ENCODE measurements at places on chromosomes 13 and 19.

DNA sequence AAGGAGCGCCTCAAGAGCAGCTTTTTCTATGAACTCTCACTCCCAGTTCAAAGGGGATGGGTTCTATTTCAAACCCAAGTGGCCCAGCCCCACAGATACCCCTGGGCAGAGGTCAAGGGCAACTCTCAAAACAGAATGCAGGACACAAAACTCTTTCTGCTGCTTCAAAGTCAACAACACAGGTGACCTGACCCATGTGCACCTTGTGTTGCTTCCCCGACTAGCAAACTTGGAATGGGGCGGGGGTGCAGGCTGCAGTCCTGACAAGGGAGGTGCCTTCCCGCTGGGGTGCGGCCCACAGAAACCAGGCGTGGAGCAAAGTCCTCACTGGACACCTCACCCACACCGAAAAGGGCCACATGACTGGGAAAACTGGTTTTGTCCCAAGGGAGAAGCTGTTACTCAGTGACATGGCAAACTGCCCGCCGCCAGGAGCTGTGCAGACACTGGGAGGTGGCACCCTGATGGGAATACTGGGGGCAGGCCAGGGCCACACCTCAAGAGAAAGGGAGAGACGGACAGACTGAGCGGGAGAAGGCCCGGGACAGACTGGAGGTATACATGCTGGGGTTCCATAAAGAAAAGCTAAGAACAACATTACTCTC, 17.4 kb downstream of the ZC3H4 start:
- no peak for DNase-seq

DNA sequence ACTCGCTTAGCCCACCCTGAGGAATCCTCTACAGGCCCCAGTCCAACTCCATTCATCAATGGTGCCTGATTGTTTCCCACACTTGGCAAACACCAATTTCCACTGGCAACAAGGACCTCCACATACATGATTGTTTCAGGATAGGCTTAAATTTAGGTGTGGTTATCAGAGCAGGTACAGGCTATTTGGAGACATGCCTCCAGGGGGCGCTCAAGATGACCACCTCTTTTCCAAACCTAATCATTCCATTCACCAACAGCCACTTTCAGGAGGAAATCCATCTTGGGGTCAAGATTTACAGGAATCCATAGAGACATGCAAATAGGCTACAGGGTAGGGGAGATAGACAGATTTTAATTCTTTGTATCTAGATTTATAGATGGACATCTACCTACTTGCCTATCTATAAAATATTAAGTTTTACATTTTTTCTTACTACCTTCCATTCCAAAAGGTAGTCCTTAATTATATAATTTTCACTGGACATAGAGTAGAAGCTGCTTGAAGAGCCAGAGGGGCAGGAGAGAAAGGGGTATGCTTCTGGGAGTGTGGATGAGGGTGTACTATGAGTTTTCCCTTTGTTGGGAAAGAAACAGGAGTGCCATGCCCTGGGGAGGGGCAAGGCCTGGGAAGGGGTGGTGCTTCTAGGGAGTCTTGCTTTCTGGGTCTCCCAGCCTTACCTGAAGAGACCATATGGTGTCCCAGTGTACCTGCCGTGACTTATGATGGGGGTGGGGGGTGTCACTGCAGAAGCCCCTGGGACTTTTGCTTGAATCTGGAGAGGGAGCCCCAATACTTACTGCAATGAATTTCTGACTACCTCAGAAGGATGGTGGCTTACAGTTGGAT, 14.1 kb upstream of the PCDH8 start:
- DNase-seq = no peak

- DNase-seq = peak; percentile 73
These were observed at the start of gene ZNF677 for GRCh38 chr19:53254411-53255341. ZNF677 (minus strand) TSS chr19:53254873; CDS start chr19:53251550, 3,323 bp downstream.

- DNase-seq = peak; percentile 90
These were observed 10.0 kb downstream of the ARHGAP45 start for GRCh38 chr19:1076951-1077350.

GRCh38 chr19:2983351-2984214, 6.2 kb downstream of the TLE6 start:
- no peak for DNase-seq

DNA sequence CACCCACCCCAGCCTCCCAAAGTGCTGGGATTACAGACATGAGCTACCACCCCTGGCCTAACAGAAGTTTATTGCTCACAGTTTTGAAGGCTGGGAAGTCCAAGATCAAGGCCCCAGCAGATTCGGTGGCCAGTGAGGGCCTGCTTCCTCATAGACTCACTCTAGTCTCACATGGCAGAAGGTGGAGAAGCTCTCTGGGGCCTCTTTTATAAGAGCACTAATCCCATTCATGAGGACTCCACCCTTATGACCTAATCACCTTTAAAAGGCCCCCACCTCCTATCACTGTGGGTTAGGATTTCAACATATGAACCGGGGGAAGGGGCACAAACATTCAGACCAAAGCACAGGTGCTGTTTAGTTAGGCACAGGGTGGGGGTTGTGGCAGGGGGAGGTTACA, 6.9 kb upstream of the SWSAP1 start:
- no peak for DNase-seq

GRCh38 chr13:77725071-77725470, 27.6 kb downstream of the SLAIN1 start:
- DNase-seq = no peak

DNA sequence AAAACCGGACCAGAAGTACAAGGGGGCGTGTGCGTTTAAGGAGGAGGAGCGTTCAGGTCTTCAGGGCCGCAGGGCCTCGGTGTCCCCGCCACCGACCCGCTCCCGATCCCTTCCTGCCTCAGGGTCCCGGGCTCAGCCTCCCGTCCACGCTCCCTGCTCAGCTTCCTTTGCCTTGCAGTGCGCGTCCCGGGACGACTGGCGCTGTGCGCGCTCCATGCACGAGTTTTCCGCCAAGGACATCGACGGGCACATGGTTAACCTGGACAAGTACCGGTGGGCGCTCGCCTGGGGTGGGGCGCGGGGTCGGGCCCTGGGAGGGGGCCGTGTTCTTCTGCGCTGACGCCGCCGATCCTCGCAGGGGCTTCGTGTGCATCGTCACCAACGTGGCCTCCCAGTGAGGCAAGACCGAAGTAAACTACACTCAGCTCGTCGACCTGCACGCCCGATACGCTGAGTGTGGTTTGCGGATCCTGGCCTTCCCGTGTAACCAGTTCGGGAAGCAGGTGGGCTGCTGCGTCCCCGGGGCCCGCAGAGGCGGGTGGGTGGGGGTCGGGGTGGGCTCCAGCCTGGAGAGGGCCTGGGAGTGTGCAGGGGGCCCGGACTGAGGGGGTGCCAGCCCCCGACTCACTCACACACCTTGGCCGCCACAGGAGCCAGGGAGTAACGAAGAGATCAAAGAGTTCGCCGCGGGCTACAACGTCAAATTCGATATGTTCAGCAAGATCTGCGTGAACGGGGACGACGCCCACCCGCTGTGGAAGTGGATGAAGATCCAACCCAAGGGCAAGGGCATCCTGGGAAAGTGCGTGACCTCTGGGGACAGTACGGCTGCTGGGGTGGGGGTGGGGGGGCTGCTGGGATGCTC, 1.4 kb downstream of the GPX4 start:
- no peak for DNase-seq

DNA sequence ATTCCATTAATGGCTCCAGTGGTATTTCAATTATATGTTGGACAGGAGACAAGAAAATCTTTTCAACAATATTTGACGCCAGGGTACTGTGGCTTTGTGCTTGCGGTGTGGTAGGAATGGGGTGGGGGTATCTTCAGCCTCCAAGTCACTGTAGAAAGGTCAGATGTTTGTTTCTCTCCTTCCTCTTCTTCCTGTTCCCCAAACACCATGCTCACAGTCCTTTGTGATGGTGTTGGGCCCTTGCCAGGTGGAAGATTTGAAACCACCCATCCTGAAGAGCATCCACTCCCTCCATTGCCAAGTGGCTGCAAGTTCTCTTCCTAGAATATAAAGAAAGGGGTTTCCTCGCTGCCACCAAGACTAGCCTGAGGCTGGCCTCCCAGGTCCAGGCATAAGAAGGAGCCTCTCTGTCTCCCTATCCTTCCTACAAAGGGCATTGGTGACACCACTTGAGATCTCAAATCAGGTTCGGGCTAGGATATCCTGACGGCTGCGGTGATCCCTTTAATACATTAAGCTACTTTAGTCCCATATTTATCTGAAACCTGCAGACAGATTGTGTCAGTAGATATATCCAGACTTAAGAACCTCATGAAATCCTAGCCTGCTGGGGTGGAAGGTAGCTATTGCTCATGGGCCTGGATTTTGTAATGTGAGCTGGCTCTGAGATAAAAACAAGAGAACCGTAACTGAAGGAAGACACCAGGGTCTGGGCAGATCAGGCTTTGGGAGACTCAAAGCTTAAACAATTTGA, 64.3 kb upstream of the SIAH3 start:
- no peak for DNase-seq

GRCh38 chr19:6087074-6087571, 23.2 kb downstream of the RFX2 start:
- DNase-seq = no peak

GRCh38 chr19:54461210-54461609, 2.4 kb downstream of the LENG9 start:
- DNase-seq = no peak

DNA sequence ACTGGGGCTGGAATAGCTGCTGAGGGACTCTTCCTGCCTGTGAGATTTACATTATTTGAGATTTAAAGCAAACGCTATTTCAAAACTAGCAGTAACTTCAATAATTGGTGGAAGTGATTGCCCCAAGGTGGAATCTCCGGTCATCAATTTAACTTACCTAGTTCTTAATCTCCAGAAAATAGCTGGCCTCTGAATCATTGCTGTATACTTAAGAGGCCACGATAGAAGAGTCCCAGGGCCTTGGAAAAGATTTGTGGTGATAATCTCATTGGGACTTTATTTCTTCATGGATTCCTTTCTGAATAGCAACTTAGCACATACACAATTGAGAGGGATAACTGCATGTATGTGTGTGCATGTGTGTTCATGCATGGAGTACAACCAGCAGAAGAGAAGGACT, 120.2 kb downstream of the DNAJC15 start:
- no peak for DNase-seq

DNA sequence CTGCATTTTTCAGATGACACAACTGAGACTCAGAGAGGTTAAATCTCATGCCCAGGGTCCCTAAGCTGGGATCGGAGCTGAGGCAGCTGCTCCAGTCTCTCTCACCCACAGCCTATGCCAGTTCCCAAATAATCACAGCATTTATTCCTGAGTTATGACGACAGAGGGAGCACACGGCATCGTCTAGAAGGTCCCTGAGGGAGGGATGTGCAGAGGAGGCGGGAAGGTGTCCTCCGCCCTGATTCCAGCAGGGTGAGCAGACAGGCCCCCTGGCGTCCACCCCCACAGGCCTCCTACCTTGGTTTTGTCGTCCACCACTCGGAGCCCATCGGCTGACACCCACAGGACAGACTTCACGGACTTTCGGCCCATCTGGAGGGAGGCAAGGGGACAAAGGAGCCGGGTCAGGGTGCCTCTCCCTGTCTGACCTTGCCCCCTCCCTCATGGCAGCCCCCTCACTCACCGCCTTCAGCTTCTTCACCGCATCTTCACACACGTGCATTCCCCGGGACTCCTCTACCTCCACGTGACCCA, 8.0 kb downstream of the NUMBL start:
- no peak for DNase-seq

DNA sequence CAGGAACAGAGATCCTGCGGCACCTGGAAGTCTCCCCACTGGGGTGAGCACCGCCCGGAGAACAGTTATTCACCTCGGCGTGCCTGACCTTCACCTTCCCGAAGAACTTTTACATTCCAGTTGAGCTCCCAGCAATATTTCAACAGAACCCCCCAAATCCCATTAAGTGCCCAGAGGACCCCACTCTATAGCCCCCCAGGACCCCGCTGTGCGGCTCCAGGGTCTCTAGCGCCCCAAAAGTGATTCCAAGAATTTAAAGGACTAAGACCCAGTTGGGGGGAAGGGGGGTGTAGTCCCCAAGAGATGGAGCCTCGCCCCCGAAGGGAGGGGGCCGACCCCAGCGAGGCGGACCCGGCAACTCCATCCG, 480 bp downstream of the GPR108 start:
- no peak for DNase-seq

DNA sequence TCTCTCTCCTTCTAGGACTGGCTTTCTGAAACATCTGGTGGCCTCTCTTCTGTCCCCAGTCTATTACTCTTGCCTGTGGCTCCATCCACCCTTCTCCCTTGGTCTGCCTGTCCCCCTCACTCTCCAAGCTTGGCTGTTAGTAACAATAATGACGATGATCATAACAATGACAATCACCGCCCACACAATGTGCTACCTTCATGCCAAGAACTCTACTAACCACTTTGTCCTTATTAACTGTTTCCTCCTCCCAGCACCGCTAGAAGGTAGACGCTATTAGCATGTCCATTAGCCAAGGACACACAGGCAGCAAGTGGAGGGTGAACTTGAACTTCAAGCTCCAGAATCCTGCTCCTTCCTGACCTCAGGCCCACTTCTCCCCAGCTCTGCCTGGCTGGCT, 2.7 kb downstream of the GYS1 start:
- DNase-seq = no peak

DNA sequence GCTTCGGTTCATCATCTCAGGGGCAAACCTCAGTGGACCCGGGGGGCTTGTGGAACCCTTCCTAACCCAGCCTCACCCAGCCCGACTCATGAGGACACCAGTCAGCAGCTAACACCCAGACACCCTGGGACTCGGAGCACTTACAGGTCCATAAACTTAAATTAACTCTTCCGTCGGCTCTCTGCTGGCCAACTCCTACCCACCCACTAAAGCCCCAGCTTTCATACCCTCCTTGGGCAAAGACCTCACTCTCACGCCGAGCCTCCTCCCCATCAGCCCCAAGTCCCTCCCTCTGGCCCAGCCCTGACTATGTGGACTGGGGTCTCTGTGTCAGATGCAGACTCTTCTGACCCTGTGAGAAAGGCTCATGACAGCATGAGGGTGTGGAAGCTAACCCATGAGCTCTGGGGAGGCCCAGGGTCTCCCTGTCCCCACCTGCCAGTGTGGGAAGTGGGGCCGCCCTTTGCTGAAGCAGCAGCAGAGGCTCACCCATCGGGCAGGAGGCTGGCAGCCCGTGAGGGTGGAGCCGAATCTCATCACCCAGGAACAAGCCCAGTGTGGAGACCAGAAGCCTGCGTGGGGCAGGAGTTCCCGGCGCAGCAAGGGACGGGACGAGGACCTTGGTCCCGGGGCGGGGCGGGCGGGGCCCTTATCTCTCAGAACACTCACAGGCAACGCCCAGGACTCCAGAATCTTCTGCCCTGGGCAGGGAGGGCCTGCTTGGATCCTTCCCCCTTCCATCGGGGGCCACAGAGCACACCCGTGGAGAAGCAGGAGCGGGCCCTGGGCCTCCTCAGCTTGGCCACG, 19.8 kb downstream of the TCF3 start:
- DNase-seq = no peak

DNA sequence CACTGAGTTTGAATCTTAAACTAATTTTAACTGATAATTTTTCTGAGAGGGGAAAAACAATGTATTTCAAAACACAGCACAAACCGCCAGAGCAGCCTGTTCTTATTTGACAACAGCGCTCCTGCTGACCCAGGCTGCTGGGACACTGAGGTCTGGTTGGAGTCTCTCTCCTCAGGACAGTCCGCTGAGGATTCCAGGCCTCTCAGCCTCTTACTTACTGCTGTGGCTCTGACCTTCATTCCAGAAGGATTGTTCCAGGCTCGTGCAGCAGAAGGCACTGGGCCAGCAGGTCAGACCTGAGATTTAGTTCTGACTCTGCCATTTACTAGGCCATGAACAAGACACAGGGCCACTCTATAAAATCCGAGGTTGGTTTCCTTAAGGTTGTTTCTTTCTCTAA, 393.6 kb downstream of the TDRD3 start:
- no peak for DNase-seq

- DNase-seq = no peak
These were observed 93.1 kb downstream of the GGACT start for GRCh38 chr13:100495455-100495854.
